ENCODE measurements at places on chromosomes 6 and 20.

DNA sequence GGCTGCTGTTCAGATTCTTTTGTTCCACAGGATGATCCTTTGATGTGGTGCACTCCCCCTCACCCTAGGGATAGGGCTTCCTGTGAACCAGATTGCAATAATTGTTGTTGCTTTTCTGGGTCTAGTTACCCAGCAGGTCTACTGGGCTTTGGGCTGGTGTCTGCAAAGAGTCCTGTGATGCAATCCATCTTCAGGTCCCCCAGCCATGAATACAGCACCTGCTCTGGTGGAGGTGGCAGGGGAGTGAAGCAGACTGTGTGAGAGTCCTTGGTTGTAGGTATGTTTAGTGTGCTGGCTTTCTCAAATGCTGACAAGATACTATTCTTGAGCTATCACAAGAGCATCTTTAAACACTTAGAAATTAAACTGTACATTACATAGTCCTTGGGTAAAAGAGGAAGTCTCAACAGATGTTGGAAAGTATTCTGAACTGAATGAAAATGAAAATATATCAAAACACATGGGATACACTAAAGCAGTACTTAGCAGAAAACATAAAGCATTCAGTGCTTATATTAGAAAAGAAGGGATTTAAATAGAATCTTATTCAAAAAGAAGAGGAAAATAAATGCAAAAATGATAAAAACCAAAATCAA, 49.1 kb upstream of the CCR6 start:
- no peak for DNase-seq

- no peak for DNase-seq
Observed at GRCh38 chr6:129393654-129394053, 316.3 kb downstream of the ARHGAP18 start.

DNA sequence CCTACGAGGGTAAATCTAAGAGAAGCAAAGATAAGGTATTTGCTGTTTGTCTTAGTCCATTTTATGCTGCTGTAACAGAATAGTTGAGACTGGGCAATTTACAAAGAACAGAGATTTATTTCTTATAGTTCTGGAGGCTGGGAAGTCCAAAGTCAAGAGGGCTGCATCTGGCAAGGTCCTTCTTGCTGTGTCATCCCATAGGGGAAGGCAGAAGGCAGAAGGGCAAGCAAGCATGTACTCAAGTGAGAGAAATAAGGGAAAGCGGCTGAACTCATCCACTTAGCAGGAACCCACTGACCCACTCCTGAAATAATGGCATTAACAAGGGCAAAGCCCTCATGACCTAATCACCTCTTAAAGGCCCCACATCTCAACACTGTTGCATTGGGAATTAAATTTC, 102.7 kb downstream of the AGPAT4 start:
- DNase-seq: no peak

- no peak for DNase-seq
Observed at GRCh38 chr6:161750686-161751085, 476.8 kb upstream of the AGPAT4 start.

DNA sequence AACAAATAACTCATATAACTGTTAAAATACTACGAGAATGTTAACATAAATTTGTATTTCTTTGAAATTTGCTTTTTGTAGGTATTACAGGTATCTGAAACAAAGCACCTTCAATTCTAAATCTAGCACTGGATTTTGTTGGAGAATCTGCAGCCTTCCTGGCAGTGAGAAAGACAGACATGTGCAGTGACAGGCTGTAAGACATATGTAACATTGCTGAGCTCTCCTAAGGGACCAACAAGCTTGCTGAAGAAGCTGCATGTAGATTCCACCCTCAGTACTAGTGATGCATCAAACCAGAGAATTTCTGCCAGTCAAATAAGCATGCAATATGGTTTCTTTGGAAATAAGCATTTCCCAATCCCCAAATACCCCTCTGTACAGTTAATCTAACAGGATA, 20.5 kb upstream of the KIAA1586 start:
- no peak for DNase-seq
